ENCODE measurements at places on chromosomes 7 and 10.

DNA sequence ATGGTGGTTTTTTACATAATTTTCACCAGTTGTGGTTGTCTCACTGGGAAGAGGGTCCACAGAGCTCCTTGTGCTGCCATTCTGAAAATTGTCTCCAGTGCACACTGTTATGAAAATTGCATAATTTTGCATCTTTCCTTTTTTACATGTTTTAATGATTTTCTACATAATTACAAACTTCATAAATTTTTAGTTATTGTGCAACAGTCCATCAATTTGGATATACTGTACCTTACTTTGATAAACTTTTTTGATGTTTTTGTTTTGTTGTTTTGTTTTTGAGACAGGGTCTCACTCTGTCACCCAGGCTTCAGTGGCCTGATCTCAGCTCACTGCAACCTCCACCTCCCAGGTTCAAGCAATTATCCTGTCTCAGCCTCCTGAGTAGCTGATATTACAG lies 70.6 kb upstream of the AUTS2 start:
- no peak for DNase-seq

DNA sequence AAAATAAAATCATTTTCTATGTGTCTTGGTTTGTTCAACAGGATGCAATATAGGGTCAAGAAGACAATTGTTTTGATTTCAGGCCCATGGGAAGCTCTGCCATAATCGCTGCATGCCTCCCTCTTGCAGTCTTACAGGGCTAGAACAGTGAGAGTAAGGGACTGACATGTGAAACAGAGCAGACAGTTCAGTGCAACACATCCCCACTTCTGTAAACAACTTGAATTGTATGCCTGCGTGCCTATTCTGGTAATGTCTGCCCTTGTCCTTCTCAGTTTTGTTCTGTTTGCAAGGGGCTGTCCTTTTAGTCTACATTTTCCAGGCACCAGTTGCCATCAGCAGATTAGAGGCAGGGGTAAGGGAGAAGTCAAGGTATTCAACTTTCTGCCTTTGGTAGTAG lies 34.8 kb upstream of the GPR37 start:
- DNase-seq: no peak

DNA sequence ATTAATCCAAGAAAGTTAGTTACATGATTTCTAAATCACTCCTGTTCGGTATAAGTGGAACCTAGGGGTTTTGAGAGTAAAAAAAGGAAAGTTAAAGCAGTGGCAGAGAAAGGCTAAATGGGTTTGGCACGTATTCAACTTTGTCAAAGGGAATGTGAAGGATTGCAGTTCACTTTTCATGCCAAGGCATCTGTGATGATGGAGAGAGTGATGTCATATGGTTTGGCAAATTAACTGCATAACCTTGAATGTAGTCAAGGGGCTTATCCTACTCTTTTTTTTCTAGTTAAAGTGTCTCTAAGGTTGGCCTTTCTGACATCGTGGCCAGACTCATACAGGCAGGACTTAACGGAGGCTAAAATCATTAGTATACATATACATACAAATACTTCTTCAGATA lies 277.8 kb downstream of the EXOC4 start:
- no peak for DNase-seq

DNA sequence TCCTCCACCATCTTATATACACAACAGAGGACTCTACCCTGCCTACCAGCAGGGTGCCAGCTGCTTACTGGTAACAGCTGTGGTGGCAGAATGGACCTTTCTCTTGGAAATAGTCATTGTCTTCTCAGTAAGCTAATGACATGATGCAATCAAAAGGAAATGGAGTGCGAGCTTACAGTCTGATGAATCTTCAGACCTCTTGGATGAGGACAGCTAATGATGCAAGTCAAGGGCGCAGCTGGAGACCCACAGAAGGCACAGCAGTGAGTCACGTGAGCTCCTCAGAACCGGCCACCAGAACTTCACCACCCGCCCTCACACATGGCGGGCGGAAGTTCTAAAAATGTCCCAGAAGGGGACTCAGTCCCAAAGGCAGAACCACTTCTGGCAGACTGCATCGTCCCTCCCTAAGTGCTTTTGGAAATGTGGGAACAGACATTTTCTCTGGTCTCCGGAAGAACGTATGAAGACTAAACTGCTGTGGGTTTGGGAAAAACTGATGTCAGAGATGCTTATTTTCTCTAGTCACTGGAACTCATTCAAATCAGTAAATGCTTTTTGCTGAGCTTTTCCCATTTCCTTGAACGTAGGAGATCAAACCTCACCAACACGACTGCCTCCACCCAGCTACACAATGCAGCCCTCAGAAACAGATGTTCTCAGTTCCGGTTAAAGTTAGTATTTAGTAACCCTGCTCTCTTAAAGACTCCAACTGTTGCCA lies 96.4 kb downstream of the FAS start:
- DNase-seq: peak; percentile 77

- no peak for DNase-seq
These were observed 201.1 kb downstream of the NSUN6 start for GRCh38 chr10:18450298-18450697.

DNA sequence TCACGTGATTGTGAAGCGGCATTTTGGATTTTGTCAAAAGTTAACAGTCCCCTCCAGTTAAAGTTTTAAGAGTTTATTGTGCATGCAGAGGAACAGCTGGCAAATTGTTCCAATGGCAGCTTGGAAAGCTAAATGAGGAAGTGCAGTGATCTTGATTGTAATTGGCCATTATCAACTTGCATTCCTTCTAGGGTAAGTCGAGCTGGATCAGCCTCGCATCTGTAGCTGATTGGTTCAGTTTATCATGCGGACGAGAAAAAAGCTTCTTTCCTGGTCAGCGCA lies 566 bp downstream of the ZNF789 start:
- DNase-seq: no peak

Measured in T-helper 1 cell (primary cell).